ENCODE measurements at places on chromosomes 3 and 15. TPM values are rescaled to one million over a fixed set of nuclear protein-coding genes. Genes with fewer than 3 reads are reported as not detected.

ACKR4 gene
- 0.10 TPM for total RNA-seq

GRCh38 chr3:77800893-77801292 is 761.0 kb downstream of the ROBO2 start:
- no peaks in the 10 kb centered on the region for H3K4me1 ChIP-seq
- DNase-seq = no peak
- no peak overlapping the region for H3K4me3 ChIP-seq
- H3K27me3 ChIP-seq = no peaks in the 10 kb centered on the region
- no peak overlapping the region for H3K27ac ChIP-seq

GRCh38 chr3:70433091-70433490 is 120.7 kb upstream of the MDFIC2 start:
- no peaks in the 10 kb centered on the region for H3K36me3 ChIP-seq
- DNase-seq = no peak
- H3K4me1 ChIP-seq = no peaks in the 10 kb centered on the region
- no peak overlapping the region for H3K4me3 ChIP-seq
- H3K27me3 ChIP-seq = peaks cover 17% of the 10 kb centered on the region

NDN gene
- total RNA-seq = 3.9 TPM

GRCh38 chr3:193573403-193574191 is 18.9 kb upstream of the ATP13A4 start:
- H3K4me1 ChIP-seq = peaks cover 1% of the 10 kb centered on the region
- H3K36me3 ChIP-seq = no peaks in the 10 kb centered on the region
- DNase-seq = no peak
- H3K27me3 ChIP-seq = no peaks in the 10 kb centered on the region
- H3K27ac ChIP-seq = no peak overlapping the region

DNA sequence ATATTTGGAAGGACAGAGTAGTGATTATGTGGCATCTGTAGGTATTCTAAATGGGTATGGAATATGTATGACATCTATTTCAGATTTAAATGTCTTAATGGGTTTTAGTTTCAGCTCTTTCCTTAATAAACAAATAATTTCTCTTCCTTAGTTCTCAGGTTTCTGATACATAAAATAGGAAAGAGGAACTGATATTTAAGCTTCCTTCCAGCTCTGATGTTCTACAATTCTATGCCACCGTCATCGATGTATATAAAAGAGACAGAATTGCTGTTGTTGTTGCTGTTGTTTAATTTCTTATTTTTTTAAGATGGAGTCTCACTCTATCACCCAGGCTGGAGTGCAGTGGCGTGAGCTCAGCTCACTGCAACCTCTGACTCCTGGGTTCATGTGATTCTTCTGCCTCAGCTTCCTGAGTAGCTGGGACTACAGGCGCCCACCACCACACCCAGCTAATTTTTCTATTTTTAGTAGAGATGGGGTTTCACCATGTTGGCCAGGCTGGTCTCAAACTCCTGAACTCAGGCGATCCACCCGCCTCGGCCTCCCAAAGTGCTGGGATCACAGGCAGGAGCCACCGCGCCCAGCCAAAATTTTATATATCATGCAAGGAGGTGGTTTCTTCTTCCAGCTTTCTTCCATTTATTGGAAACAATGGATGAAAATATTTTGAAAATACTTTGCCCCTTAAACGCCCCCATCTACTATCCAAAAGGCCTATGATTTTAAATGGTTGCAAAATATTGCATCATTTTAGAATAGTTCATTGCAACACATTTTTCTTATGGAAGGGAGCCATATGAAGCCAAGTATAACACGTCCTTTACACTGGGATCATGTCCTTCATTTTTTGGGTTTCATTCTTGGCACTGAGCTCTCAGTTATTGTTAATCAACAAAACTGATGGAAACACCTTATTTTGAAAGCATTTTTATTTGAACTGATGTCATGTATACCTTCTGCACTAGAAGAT is 13.9 kb upstream of the C15orf61 start:
- peaks cover 8% of the 10 kb centered on the region for H3K36me3 ChIP-seq
- DNase-seq = no peak
- peaks cover 8% of the 10 kb centered on the region for H3K4me1 ChIP-seq
- no peak overlapping the region for H3K4me3 ChIP-seq
- H3K27ac ChIP-seq = no peak overlapping the region

- DNase-seq = no peak
- no peak overlapping the region for H3K27ac ChIP-seq
- H3K36me3 ChIP-seq = peaks cover 7% of the 10 kb centered on the region
- H3K27me3 ChIP-seq = no peaks in the 10 kb centered on the region
- H3K4me3 ChIP-seq = no peak overlapping the region
These were observed 10.8 kb downstream of the ASB14 start for GRCh38 chr3:57281715-57282114.

ZNF385D gene
- total RNA-seq = not detected

DNA sequence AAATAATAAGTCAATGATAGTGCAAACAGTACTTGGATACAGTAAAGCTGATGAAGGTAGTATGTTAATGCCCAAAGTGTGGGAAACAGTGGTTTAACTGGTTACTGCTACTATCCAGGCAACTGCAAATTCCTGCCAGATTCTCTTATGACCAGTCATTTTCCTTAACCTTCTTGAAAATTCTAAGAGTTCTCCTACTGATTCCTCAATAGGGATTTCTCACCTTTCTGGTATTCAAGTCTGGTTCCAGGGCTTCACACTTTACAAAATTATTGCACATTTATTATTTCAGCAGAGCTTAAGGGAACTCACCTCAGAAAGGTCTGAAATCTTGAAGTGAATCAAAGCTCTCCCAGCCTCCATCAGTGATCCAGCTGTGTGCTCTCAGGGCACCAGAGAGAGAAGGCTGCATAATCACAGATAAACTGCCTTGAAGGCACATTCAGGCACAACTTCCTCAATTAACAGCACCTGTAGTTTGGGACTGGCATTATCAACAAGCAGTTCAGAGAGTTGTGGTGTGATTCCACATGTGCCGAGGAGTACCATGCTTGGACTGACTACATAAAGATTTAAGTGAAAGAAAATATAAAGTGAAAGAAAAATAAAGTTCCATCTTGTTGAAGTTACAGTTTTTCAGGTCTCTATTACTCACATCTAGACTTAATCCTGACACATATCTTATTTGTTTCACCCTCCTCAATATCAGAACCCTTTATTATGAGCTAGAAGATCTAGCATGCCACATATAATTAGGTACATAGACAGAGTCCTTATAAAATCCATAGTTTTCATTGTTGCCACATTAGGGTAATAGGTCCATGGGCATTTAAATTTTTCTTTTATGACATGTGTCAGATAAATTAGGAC is 59.5 kb upstream of the TIPARP start:
- no peaks in the 10 kb centered on the region for H3K36me3 ChIP-seq
- no peak overlapping the region for H3K4me3 ChIP-seq
- peaks cover 29% of the 10 kb centered on the region for H3K4me1 ChIP-seq
- H3K27me3 ChIP-seq = peaks cover 7% of the 10 kb centered on the region
- DNase-seq = no peak

C3orf49 gene
- not detected for total RNA-seq

- H3K27ac ChIP-seq = no peak overlapping the region
- H3K36me3 ChIP-seq = no peaks in the 10 kb centered on the region
- no peak for DNase-seq
- H3K4me3 ChIP-seq = no peak overlapping the region
- H3K4me1 ChIP-seq = no peaks in the 10 kb centered on the region
- no peaks in the 10 kb centered on the region for H3K27me3 ChIP-seq
These were observed 96.7 kb upstream of the PLXNA1 start for GRCh38 chr3:126886217-126886616.

GRCh38 chr15:20352241-20353200 is 189.1 kb downstream of the GOLGA6L6 start:
- no peak for DNase-seq
- H3K4me3 ChIP-seq = no peak overlapping the region
- peaks cover 5% of the 10 kb centered on the region for H3K27me3 ChIP-seq

DNA sequence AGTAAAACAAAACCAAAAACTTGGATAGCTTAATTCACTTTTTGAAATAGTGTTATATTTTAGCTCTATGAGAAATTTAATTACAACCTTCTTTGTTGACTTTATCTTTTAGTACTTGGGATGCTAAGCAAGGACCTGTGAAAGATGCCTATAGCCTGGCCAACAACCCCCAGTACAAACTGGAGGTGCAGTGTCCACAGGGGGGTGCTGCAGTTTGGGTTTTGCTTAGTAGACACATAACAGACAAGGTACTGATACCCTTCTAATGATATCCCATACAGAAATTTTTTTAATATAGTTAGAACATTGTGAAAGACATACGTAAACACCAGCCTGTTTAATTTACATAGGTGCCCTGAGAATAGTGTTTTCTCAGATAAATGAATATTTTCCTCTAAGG is 35.3 kb downstream of the CAPN7 start:
- H3K4me3 ChIP-seq = no peak overlapping the region
- H3K27ac ChIP-seq = no peak overlapping the region
- H3K36me3 ChIP-seq = peaks cover 9% of the 10 kb centered on the region
- peak; percentile 25 for DNase-seq
- H3K27me3 ChIP-seq = no peaks in the 10 kb centered on the region
- H3K4me1 ChIP-seq = no peaks in the 10 kb centered on the region

GRCh38 chr3:129738172-129738571 is 131.7 kb upstream of the PLXND1 start:
- H3K27me3 ChIP-seq = no peaks in the 10 kb centered on the region
- H3K4me1 ChIP-seq = peaks cover 22% of the 10 kb centered on the region
- DNase-seq = no peak
- H3K27ac ChIP-seq = no peak overlapping the region

DNA sequence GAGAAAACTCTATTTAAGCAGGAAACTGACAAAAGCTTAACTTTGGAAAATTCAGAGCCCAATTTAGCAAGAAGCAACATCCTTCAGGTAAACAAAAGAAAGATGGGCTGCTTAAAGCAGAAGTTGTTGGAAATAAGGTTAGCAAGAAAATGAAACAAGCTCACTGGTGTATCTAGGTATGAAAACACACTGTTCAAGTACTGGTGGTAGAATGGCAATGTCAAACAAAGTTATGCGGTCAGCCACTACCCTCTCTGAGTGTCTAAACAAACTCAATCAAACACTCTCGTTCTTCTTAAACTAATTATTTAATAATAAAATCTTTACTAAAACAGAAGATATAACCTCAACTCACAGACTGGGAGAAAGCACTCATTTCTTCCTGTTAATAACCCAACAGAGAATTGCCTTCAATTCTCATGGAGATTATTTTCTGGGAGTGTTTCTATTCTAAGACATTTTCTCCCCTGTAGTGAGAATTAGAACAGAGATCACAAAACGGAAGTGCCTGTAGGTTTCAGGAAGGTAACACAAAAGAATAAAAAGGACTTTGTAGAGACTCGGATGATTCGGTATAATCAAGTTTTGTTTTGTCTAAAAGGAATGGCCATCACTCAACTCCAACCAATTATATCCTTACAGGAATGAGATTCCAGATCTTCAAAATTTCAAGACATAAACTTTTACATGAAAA is 28.9 kb downstream of the PRICKLE2 start:
- H3K36me3 ChIP-seq = no peaks in the 10 kb centered on the region
- no peaks in the 10 kb centered on the region for H3K4me1 ChIP-seq
- H3K27ac ChIP-seq = no peak overlapping the region
- H3K27me3 ChIP-seq = peaks cover 7% of the 10 kb centered on the region

GRCh38 chr15:70210528-70210927 is 112.8 kb upstream of the TLE3 start:
- H3K27me3 ChIP-seq = peaks cover 6% of the 10 kb centered on the region
- H3K36me3 ChIP-seq = no peaks in the 10 kb centered on the region
- H3K27ac ChIP-seq = no peak overlapping the region
- DNase-seq = no peak
- H3K4me1 ChIP-seq = peaks cover 7% of the 10 kb centered on the region
- no peak overlapping the region for H3K4me3 ChIP-seq

DNA sequence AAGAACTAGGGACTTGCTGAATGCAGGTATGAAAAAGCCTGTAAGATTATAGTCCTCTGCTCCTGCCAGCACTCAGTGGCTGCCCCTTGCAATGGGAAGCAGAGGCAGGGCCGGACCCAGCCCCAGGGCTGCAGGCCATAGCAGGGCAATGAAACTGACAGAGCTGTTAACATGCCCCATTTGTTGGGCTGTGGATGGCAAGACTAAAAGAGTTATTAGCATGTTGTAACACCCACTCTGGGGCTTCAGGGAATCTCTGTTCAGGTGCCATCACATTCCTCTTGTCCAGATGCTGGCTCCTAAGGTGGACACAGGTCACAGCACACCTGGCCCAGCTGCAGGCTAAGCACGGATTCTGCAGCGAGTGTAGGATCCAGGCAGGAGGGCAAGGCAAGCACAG is 7.4 kb upstream of the OR5H2 start:
- peaks cover 2% of the 10 kb centered on the region for H3K36me3 ChIP-seq
- H3K4me1 ChIP-seq = no peaks in the 10 kb centered on the region

GOLGA6B gene
- total RNA-seq = not detected

DNA sequence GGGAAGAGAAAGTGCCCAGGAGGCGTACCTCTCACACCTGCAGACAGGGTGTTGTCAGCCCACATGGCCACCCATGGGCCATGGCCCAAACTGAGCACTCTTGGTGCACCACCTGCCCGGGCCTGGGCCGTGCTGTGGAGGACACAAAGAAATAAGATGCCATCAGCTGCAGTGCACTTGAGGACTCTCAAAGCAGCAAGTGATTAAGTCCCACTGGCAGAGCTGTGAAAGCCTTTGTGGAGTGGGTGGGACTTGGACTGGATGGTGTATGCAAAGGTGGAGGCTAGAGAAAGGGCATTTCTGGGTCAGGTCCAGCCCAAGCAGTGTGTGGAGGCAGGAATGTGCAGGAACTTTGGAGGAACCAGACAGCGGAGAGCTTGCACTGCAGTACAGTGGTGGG is 122.3 kb downstream of the MEGF11 start:
- DNase-seq = no peak
- peaks cover 10% of the 10 kb centered on the region for H3K4me1 ChIP-seq
- H3K4me3 ChIP-seq = no peak overlapping the region
- H3K27ac ChIP-seq = no peak overlapping the region
- H3K36me3 ChIP-seq = no peaks in the 10 kb centered on the region
- H3K27me3 ChIP-seq = no peaks in the 10 kb centered on the region

GRCh38 chr15:80595396-80595795 is 99.7 kb upstream of the ABHD17C start:
- no peak for DNase-seq
- H3K4me3 ChIP-seq = no peak overlapping the region
- no peaks in the 10 kb centered on the region for H3K36me3 ChIP-seq
- H3K27ac ChIP-seq = no peak overlapping the region

DNA sequence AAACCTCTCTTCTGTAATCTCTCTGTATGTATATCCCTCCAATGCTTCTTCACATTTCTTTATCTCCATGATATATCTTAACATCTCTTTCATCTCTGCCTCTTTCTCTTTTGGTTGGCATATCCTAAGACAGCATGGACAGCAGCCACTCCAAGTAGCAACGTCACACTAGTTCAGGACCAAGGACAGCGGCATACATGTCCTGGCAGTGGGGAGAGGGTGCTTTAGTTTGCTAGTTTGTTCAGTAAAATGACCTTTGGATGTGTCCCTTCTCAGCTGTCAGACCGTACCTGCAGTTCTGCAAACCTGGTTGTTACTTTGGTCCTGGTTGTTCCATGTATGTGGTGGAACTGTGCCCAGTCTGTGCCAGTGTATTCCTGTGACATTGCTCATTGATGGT is 225.6 kb upstream of the ROPN1 start:
- no peaks in the 10 kb centered on the region for H3K4me1 ChIP-seq
- H3K27ac ChIP-seq = no peak overlapping the region
- peaks cover 5% of the 10 kb centered on the region for H3K27me3 ChIP-seq
- H3K4me3 ChIP-seq = no peak overlapping the region
- no peaks in the 10 kb centered on the region for H3K36me3 ChIP-seq
- DNase-seq = no peak

- DNase-seq = no peak
- no peak overlapping the region for H3K27ac ChIP-seq
- H3K27me3 ChIP-seq = no peaks in the 10 kb centered on the region
- H3K4me3 ChIP-seq = no peak overlapping the region
These were observed 17.8 kb upstream of the ZNF774 start for GRCh38 chr15:90334304-90334731.
